ENCODE measurements at places on chromosomes 1 and 21. TPM values are rescaled to one million over a fixed set of nuclear protein-coding genes. Genes with fewer than 3 reads are reported as not detected.

The EFNA3 gene
- 20.4 TPM for total RNA-seq

The S100A5 gene
- total RNA-seq: 6.0 TPM

The FBLIM1 gene
- total RNA-seq: 6.0 TPM

The RWDD3 gene
- total RNA-seq: 12.4 TPM

The MECR gene
- 42.9 TPM for total RNA-seq

DNA sequence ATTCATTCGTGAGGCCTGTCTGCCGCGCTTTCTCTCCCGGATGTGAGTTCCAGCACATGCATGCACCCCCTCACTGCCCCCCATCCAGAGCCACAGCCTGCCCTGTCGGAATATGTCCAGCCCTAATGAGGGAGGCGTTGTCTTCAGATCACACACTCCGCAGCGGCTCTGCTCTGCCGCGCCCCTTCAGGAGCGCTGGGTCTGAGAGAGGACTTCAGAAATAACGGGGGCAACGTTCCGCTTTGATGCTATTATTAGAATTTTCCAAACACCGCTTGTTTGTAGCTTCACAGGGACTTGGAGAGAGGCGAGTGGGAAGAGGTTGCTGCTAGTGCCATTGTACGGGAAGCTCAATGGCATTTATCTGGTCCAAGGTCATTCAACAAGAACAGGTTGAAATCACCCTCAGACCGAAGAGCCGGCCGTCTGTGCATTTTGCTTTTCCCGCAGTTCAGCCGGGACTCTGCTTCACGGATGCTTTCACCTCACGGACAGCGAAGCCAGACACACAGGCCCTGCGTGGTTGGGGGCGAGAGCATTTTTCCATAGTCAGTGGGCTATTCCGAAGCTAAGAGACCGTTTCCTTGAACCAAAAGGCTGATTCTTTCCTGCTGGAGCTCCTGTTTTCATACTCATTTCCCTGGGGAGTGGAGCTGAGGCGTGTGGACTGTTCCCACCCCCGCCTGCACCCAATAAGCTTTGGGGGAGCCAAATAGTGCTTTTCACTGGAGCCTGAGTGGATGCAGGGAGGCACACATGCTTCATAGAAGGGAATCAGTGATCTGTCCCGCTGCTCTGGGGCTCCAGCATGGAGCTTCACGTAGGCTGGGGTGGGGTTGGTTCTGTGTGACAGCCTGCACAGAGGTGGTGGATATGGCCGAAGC lies 69.7 kb downstream of the GALNT2 start:
- peaks cover 10% of the 10 kb centered on the region for H3K4me1 ChIP-seq
- no peak overlapping the region for H3K4me3 ChIP-seq
- no peak for DNase-seq
- no peaks in the 10 kb centered on the region for H3K36me3 ChIP-seq
- H3K27ac ChIP-seq: no peak overlapping the region

The TNFSF4 gene
- 0.89 TPM for total RNA-seq

The ADGRB2 gene
- total RNA-seq: 10.1 TPM

- H3K4me1 ChIP-seq: no peaks in the 10 kb centered on the region
- no peak overlapping the region for H3K27ac ChIP-seq
- no peaks in the 10 kb centered on the region for H3K36me3 ChIP-seq
Measured at GRCh38 chr1:26811708-26812107, 14.8 kb upstream of the ZDHHC18 start.

The FCGR2B gene
- total RNA-seq: not detected

GRCh38 chr1:91827459-91828321 lies 58.3 kb downstream of the TGFBR3 start:
- no peak overlapping the region for H3K27ac ChIP-seq
- H3K4me1 ChIP-seq: no peaks in the 10 kb centered on the region
- H3K27me3 ChIP-seq: no peaks in the 10 kb centered on the region
- DNase-seq: no peak
- no peaks in the 10 kb centered on the region for H3K36me3 ChIP-seq

The TMEM61 gene
- 4.4 TPM for total RNA-seq
